ENCODE measurements at places on chromosomes 4 and X.
A peak's percentile ranks its signal among the peaks of the same experiment; 100 is the strongest.

- DNase-seq, result no peak
These were observed 301.9 kb downstream of the TLL1 start for GRCh38 chr4:166174717-166175490.

DNA sequence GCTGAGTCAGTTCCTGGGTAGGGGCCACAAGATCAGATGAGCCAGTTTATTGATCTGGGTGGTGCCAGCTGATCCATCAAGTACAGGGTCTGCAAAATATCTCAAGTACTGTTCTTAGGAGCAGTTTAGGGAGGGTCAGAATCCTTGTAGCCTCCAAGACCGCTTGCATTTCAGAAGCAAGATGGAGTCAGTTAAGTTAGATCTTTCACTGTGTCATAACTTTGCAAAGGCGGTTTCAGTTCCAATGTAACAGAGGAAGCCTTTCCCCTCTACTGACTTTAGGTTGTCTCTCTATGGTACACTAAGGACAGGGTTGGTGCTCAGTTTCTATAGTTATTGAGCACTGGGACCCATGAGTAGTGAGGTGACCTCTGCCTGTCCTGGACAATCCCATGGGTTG, 127.3 kb upstream of the WDR1 start:
- DNase-seq, result no peak

DNA sequence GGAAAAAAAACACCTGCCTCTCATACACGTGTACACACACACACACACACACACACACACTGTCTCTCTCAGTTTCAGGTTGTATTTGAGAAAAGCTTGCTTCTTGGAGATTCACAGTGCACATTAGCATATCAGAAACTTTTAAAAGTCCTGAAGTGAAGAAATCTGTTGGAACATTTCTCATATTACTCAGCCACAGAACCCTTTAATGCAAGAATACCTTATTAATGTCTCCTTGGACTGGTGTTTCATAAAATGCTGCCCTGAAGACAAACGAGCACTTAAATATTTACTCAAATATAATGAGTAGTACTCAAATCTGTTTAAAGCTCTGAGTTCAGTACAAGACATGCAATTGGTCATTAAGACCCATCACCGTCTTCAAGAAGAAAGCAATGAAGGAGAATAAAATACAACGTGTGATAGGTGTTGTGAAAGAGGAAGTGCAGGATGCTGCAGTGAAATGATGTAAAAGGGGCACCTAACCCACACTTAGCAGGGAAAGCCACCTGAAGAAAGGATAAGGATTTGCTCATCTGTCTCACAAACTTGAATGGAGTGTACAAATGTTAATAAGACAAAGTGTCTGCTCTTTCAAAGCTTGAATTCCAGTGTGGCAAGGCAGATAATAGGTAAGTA, 57.0 kb downstream of the DCLK2 start:
- peak; percentile 28 for DNase-seq

DNA sequence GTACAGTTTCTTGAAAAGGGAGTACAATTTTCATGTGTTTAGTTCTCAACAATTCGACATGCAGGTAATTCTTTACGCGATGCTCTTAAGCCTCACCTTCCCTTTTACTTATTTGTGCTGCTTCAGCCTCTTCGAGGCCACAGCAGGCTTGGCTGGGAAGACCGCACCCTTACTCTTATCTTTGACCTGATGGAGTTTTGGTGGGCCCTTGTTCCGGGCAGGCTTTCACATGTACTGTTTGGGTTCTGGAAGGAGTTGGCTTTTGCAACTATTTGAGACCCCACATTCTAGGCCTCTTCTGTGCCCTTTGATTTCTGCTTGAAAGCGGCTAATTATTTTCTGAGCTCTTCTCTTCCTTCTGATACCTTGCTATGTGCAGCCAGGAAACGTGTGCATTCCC, 60.2 kb downstream of the FAM193A start:
- no peak for DNase-seq

DNA sequence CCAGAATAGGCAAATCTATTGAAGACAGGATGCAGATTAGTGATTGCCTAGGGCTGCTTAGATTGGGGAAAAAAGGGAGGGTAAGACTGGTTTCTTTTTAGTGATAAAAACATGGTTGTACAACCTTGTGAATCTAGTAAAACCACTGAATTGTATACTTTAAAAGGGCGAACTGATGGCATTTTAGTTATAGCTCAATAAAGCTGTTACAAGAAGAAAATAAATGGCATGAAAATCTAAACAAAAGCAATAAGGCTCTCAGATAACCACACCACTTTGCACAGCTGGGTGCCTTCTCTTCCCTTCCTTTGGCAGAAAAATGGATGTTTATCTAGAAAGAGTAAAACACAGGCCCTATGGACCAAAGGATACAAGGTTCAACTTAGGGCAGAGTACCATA, 69.6 kb downstream of the F9 start:
- DNase-seq, result no peak

DNA sequence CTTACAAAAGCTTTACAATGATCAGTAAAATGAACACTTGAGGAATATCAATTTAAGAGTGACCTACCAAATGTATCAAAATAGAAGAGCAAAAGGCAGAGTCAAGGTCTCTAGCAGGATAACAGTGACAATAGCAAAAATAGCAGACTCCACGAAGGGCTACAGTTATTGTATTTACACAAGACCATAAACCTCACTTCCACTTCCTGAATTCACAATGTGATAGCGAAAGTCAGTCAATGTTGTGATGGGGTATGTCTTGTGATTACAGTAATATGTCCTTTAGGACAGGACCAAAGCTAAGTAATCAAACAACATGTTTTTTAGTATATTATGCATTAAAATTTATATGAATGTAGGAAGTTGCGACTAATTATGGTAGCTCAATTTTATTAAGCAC, 139.6 kb downstream of the IQCM start:
- no peak for DNase-seq

DNA sequence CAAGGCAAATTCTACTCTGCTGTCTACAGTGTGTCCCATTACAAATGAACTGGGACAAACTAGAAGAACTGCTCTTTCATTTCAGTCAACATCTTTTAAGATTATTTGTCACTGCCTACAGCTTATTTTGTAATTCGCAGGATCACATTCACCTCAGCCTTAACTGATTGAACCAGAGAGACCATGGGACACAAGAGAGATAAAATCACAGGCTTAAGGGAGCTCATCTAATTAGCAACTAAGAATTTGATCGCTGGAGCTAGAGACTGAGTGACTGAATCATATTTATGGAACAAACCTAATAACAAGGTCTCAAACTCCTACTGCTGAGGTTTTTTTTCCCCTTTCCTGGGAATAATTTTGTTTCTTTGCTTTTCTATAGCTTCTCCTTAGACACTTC, 898.2 kb downstream of the PCDH18 start:
- DNase-seq, result no peak

GRCh38 chrX:19174401-19175025, 52.2 kb upstream of the ADGRG2 start:
- no peak for DNase-seq
